Progenitor cell of endocrine pancreas (in vitro differentiated cells): ENCODE measurements at places on chromosomes 7 and 10. TPM values are rescaled to one million over a fixed set of nuclear protein-coding genes. Genes with fewer than 3 reads are reported as not detected.

DNA sequence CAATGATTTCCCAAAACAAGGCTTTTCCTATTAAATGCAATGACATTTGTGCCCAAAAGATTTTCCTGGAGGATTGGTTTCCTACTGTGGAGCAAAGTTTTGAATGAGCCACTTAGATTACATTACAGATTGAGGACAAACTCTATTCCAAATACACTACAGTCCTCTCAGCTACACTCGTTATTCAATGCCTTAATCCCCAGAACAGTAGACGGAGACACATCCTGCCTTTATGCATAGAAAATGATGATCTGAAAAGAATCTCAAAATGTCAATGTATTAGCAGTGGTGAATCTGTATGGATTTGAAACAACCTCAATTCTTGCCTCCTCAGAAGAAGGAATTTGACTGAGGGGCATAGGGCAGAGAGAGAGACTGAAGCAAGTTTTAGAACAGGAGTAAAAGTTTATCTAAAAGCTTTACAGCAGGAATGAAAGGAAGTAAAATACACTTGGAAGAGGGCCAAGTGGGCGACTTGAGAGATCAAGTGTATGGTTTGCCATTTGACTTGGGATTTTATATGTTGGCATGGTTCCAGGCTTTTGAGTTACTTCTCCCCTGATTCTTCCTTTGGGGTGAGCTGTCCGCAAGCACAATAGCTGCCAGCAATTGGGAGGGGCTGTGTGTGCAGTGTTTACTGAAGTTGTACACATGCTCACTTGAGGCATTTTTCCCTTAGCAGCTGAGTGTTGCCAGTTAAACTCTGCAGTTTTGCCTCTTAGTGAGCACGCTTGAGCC lies 891.9 kb upstream of the MBL2 start:
- DNase-seq: no peak

Gene AGK
- total RNA-seq: 25.6 and 30.0 TPM in 2 replicates

Gene ZNF488
- total RNA-seq: 1.0 and 1.4 TPM in 2 replicates

- no peak for DNase-seq
Observed at GRCh38 chr7:95549818-95550529, 46.3 kb downstream of the PDK4 start.

Gene PTPN12
- total RNA-seq: 131 and 140 TPM in 2 replicates
